Suprapubic skin (tissue), 4 donors: ENCODE measurements at places on chromosomes 2 and 18.

- no peak for DNase-seq
Measured at GRCh38 chr2:231015926-231016325, 20.0 kb downstream of the SPATA3 start.

DNA sequence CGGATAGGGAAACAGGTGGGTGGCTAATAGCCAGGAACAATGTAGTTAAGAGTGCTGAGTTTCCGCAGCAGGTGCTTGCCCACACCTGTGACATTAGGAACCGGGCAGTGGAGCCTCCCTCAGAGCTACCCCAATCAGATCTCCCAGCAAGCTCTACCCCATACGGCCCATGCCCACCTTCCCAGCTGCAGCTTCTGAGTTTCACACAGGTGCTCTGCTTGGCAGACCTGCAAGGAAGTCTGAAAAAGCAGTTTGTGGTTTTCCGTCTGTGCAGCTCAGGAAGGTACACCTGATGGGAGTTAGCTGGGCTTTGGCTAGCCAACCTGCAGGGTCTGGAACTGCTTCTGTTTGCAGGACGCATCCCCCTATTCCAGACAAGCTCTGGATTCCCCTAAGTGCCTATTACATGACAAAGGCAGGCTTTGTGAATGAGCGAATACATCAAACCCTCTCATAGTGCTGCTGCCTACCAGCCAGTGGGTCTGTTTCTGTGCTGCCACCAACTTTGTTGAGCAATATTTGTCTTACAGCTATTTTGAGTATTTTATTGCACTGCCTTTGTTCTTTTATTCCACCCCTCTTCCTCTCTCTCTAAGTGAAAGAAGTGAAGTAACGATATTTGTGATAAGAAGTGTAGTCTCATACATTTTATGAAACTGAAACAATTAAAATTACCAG is 24.7 kb upstream of the CEP68 start:
- DNase-seq = no peak

DNA sequence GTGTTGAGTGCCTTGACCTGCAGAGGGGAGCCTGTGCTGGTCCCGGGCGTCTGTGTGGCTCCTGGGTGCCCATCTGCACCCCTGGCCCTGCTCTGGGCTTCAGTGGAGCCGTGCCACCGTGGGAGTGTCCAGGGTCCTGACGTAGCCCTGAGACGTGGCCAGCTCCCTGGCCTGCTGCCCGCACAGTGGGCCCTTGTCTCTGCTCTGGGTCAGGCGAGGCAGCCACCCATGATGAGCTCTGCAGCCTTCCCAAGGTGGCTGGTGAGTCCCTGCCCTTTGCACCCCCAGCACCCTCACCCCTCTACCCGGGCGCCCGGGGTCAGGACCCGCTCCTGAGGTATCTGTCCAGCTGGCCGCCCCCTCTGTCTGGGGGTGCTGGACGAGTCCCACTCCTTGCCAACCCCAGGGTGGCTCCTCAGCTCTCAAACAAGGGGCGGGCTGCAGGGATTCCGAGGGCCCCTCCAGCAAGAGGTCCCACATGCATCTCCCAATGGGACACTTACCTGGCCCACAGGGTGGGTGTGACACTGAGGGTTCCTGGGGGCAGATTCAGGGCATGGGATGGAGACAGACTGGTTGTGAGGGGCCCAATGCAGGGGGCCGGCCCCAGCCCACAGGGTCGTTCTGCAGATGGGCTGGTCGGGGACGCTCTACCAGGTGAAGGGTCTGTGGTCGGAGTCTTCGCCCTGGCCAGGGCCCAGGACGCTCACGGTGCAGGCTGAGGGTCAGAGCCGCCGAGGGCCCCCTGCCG is 2.4 kb downstream of the NEU4 start:
- DNase-seq = peak; percentile 50

DNA sequence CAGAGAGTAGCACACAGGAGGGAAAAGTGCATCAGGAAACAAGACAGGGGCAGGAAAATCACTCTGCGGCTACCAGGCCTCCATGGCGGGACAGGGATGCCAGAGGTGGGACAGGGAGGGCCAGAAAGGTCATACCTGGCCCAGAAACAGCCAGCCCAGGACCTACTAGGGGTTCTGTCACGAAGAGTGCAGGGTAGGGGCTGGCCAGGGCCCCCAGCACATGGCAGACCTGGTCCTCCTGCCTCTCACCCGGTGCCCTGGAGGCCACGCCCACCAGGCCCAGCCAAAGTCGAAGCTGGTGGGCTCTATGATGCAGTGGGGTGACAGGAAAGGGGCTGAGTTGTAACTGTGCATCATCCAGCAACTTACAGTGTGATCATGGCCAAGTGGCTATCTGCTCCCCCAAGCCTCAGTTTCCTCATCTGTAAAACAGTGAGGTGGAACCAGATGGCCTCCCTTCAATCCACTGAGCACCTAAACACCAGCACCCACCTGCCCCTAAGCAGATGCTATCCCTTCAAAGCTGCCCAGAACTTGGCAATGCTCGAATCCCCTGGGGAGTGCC is 10.6 kb downstream of the CYP26B1 start:
- peak; percentile 60 for DNase-seq

DNA sequence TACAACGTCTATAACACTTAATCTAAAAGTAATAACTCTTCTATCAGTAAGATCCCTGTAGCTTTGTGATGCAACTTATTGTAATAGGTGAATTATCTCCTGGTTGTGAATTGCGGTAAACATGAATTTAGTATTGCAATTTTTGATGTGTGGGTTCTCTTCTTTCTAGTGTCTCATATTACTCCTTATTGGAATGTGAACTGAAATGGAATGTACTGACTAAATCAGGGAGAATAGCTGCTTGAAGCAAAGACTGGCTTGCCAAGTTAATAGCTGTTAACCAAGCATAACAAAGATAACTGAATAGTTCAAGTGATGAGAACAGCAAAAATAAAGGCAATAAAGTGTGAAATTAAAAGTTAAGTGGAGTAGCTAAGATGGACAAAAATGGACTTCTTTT is 60.5 kb upstream of the TFPI start:
- no peak for DNase-seq

DNA sequence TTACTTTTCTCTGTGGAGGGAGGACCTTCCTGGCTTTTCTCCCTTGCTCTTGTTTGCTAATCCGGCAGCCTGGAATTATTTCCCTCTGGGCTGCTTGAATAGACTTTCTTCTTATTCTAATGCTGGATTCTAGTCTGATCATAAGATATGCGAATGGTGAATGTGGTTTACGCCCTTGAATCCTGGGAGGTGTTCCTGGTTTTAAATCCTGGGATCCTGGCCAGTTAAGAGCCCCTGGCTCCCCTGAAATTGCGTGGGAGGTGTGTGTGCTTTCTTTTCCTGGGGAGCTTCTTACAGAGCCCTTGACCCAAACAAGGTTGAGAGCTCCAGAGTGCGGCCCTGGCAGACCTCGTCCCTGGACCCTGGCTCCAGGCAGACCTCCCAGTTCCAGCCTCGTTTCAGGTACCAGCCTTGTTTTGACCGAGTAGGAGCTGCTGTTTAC is 2.8 kb downstream of the SH3BP4 start:
- peak; percentile 73 for DNase-seq

DNA sequence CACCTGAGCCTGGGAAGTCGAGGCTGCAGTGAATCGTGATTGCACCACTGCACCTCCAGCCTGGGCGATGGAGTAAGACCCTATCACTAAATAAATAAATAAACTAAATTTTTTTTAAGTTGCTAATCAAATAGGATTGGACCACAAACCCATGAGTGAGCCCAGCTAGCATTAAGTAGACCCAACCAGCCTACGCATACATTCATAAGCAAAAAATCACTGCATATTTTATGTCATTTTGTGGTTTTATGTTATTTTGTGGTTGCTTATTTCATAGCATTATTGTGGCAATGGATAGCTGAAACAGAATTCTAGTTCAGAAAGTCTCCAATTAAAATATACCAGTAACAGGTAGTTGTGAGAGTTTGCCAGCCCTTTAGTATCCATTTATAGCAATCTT is 29.1 kb upstream of the ZC3H15 start:
- DNase-seq = no peak

GRCh38 chr2:165891943-165892342 is 61.6 kb downstream of the TTC21B start:
- DNase-seq = no peak

DNA sequence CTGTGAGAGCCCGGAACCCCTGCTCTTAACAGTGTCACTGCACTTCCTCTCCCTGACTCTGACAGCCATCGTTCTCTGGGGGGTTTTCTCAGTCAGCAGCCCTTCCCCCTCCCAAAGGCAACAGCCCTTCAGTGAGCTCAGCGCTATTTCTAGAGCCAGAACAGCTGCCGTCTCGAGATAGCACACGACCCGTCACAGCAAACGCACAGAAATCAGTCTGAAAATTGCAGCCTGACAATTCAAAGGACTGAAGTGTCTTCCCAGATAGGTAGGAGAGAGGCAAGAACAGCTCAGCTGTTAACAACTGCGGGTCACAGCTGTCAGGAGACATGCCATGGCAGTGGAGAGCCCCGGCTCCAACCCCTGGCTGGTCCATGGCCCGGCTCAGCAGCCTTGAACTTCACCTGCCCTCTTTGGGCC is 45.4 kb downstream of the ST8SIA5 start:
- DNase-seq = no peak

DNA sequence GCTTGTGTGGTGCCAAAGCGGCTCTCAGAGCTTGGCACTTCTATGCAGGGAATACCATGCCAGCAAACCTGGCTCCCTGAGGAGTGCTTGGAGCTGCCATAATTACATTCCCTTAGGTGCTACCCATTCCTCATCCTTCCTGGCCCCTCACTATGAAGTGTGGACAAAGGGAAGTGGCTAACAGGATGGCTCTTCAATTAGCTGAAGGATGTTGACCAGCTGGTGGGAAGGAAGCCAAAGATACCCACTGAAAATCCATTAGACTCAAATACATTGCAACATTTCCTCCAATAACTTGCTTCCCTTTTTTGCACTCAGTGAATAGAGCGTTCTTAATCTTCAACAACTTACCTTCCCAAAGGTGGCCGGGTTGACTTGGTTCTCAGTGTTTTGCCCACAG is 8.5 kb downstream of the RFX8 start:
- no peak for DNase-seq

DNA sequence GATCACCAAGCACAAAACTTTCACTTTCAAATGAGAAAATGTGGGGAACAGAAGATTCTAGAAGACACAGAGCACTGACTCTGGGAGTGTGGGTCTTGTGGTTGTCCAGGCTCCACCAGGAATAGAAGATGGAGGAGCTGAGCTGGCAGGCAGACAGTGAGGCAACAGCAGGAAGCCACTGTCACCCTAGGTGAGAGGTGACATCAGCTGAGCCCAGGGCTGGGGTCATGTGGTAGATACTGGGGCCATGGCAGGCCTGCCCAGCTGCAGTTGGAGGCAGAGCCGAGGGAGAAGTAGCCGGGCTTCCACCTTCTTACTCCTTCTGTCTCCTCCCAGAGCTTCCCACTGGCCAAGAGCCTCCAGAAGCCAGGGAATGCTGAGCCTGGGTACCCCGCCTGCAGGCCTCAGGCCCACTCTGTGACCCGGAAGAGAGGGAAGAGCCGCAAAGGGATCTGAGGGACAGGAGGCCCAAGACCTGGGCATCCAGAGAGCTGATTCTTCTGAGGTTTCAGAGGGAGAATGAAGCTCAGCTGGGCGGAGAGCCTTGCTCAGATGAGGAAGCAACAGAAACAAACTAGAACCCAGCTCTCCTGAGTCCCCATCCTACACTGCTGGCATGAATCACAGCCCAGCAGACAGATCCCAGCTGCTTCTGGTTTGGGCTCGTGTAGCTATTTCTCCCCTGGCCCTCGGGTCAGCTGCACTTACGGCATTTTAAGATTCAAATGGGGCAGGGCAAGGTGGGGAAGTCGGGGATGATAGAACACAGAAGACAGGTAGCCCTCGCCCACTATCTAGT is 39.8 kb upstream of the ASAP2 start:
- no peak for DNase-seq

- DNase-seq = peak; percentile 85
Measured at GRCh38 chr2:238974501-238975166, 126.7 kb downstream of the TWIST2 start.

- DNase-seq = no peak
Measured at GRCh38 chr2:136030406-136030805, 45.0 kb upstream of the DARS1 start.

DNA sequence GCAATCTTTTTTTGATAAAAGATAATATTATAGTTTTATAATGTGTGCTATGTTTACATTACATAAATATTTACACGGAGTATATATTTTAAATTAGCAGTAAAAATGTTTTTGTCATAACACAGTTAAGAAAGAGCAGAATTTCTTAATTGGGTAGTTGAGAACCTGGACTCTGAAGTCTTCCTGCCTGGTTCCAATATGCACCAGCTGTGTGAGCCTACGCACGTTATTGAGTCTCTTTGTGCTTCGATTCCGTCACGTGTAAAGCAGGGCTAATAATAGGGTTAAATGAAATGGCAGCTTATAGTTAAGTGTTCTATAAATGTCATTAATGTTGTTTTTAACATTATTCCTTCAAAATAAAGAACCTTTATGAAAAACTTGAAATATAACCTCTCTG is 1.2 kb upstream of the CCDC88A start:
- no peak for DNase-seq
